ENCODE measurements at places on chromosomes 12 and 14. TPM values are rescaled to one million over a fixed set of nuclear protein-coding genes. Genes with fewer than 3 reads are reported as not detected.

DNA sequence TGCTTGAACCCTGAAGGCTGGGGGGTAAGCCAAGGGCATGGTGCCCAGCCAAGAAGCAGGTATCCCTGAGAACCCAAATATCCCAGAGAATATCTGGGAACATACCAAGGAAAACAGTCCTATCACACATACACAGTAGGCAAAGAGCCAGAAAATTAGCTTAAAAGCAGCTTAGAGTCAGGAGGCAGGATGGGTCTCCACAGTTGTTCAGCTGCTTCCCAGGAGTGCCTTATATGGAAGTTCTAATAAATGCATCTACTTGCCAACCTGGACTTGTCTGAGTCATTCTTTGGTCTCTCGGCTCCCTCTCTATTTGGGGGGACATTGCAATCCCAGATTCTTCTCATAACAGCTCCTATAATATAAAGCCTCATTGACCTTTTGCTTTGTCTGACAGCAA is 9.0 kb upstream of the GPR135 start:
- no peak for DNase-seq

DNA sequence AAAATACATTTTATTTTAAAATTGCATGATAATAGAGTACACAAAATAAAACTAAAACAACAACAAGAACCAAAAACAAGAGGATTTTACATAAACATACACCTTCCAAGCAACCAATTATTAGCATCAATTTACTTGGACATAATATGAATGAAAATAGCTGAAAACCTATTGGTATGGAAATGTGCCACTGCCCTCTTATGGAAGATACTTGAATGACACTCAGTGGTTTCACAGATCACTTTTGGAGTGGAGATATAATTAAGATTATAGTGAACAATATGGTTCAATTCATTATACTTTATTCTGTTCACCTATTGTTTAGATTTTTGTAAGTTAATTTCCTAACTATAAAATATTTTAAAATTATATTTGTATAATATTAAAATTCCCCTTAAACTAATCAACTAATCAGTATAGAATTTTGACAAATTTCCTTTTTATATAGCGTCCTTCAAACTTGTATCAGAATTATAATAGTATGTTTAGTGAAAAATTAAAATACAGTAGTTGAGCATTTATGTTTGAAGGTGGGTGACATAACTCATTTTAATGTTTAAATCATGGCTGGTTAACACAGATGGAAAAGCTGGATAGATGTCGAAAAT is 70.1 kb downstream of the SLC6A15 start:
- DNase-seq, result no peak

- no peak for DNase-seq
Observed at GRCh38 chr14:75261820-75262219, 16.8 kb upstream of the FOS start.

DNA sequence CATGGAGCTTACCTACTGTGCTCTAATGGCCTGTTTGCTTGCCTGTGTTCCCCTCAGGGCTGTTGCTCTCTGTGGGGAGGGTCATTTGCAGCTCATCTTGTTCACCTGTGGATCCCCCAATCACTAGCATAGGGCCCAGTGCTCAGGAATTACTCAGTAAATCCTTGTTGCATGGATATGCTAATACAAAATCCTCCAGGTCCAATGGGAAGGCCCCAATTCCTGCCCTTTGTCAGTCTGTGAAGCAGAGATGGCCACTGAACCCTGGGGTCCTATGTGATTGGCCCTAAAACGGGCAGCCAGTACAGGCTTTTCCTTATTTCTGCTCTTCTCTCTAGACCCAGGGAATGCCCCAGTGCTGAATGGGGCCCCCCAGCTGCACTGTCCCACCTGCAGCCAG is 44.1 kb downstream of the FOS start:
- no peak for DNase-seq

DNA sequence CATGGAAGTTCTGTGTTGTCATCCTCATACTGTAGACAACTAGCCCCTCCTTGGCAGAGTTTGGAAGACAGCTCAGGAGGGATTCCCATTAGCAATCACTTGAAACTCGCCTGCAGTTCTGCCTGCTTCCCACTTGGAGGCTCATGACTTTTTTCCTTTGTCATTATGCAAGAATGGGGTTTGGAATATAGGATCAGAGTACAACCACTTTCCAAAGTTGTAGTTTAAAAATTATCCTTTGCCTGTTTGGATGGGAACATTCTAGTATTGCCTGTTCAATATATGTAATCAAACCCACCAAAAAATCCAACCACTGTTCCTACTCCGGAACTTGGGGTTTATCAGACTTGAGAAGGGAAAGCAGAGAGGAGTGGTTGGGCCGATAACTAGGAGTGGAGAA is 2.1 kb upstream of the GPD1 start:
- DNase-seq, result no peak

ACACB gene
- total RNA-seq, result 23.2 TPM

CLEC1B gene
- not detected for total RNA-seq
